ENCODE measurements at places on chromosomes 2 and 18. TPM values are rescaled to one million over a fixed set of nuclear protein-coding genes. Genes with fewer than 3 reads are reported as not detected.

- no peak overlapping the region for H3K4me3 ChIP-seq
- H3K36me3 ChIP-seq = no peaks in the 10 kb centered on the region
- H3K27ac ChIP-seq = peak overlapping the region; percentile 24
These were observed 55.2 kb upstream of the STON1 start for GRCh38 chr2:48474574-48475298.

DNA sequence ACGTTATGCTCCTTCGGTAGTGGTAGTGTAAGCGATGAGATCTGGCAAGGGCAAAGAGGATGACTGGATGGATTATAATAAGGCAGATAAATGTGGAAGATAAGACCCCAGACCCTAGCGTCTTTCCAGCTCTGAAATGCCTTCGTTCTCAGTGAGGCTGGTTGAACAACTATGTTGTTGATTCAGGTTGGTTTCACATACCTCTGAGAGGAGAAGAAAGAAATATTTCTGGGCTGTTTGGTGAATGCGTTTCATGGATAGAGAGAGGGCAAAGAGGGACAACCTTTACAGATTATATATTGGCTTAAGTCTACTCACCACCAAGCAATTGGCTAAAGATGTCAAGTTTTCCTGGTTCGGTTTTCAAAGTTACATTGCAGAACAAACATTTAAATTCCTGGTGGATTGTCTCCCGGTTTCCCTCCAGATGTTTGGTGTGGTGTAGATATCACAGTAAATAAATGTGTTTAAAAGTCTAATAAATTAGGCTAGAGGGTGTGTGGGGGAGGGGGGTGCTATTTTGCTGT lies 190.1 kb upstream of the GLI2 start:
- H3K27me3 ChIP-seq = no peaks in the 10 kb centered on the region
- peaks cover 26% of the 10 kb centered on the region for H3K4me1 ChIP-seq
- H3K27ac ChIP-seq = peak overlapping the region; percentile 85
- H3K4me3 ChIP-seq = no peak overlapping the region
- no peak for DNase-seq

- H3K27ac ChIP-seq = no peak overlapping the region
- H3K27me3 ChIP-seq = no peaks in the 10 kb centered on the region
- no peak overlapping the region for H3K4me3 ChIP-seq
- H3K4me1 ChIP-seq = no peaks in the 10 kb centered on the region
- no peaks in the 10 kb centered on the region for H3K36me3 ChIP-seq
These were observed 762.2 kb upstream of the HS6ST1 start for GRCh38 chr2:129080715-129081476.

GRCh38 chr2:69499242-69499641 lies 62.0 kb upstream of the NFU1 start:
- H3K36me3 ChIP-seq = no peaks in the 10 kb centered on the region
- no peak overlapping the region for H3K27ac ChIP-seq
- peaks cover 14% of the 10 kb centered on the region for H3K4me1 ChIP-seq
- no peak for DNase-seq

GRCh38 chr2:8141780-8142179 lies 540.1 kb upstream of the ID2 start:
- no peaks in the 10 kb centered on the region for H3K36me3 ChIP-seq
- H3K27ac ChIP-seq = peak overlapping the region; percentile 28
- peaks cover 32% of the 10 kb centered on the region for H3K4me1 ChIP-seq
- no peak overlapping the region for H3K4me3 ChIP-seq
- no peak for DNase-seq
- H3K27me3 ChIP-seq = no peaks in the 10 kb centered on the region

DNA sequence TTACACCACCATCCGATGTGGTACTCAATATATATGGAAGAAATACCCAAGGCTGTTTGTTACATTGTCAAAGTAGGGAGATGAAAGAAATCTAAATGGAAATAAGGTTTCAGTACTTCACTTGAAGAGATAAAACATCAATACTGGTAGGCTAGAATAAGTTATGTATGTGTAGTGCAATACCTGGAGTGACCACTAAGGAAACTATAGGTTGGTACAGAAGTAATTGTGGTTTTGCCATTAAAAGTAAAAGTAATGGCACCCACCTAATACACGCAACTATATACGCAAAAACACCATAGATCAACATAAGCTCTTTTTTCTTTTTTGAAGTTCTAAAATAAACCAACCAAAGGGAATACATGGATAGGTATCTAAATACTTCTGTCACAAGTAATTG lies 143.2 kb upstream of the KYNU start:
- no peak overlapping the region for H3K27ac ChIP-seq
- no peaks in the 10 kb centered on the region for H3K27me3 ChIP-seq
- no peak overlapping the region for H3K4me3 ChIP-seq
- DNase-seq = no peak
- H3K4me1 ChIP-seq = no peaks in the 10 kb centered on the region

Gene DSG1
- total RNA-seq = 0.70 TPM

Gene MARCHF4
- 0.13 TPM for total RNA-seq

Gene SKA1
- total RNA-seq = 5.5 TPM

Gene OTX1
- not detected for total RNA-seq

Gene PMAIP1
- 7.7 TPM for total RNA-seq
